GM12891 (cell line): ENCODE measurements at places on chromosomes 13 and 19.

DNA sequence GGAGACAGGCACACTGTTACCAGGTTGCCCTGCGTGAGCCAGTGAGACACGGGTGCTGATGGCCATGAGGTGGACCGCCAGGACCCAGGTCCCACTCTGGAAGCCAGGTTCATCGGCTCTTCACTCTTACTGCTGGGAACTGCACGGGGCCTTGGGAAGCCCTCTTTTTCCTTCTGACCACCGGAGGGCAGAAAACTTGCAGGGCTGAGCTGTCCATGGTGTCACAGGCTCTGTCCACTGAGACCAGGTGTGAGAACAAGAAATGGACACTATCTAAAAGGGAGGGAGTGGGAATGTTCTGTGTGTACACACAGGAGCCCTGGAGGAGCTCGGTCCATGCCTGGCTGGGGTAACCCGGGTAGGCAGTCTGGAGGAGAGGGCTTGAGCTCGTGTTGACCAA lies 93.4 kb downstream of the UQCRFS1 start:
- no peak for DNase-seq

DNA sequence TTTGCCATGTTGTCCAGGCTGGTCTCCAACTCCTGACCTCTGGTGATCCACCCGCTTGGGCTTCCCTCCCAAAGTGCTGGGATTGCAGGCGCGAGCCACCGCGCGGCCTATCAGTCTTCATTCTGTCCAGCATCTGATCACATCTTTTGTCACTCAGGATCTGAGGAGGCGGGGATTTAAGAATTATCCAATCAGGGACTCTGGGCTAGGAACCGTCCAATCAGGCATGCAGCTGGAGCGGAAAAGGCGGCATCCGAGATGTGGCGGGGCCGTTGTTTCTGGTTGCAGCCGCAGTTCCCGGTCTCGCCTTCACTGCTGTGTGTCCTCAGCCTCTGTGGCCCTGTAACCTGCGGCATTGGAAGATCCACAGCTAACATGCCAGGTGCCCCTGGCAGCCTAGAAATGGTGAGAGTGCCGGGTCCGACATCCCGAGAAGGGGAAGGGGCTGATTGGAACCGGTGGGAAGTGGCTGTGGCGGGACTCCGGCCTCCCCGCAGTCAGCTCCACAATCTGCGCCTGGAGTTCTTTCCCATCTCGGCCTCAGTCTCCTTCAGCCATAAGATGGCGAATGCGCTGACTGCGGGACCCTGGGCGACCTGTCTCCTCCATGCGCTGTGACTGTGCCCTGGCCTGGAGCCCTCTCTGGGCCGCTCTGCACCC lies at the start of gene ZNF729:
Gene ZNF729 (plus strand): TSS at position 291 of the 660 bp plus-strand sequence. CDS start 85 bp downstream, at position 376.
- DNase-seq, result no peak

- DNase-seq, result no peak
Observed at GRCh38 chr19:18519962-18520847, 1.7 kb downstream of the ELL start.

GRCh38 chr13:101648766-101649487 lies 196.5 kb downstream of the ITGBL1 start:
- no peak for DNase-seq
